AG20443 (cell line): ENCODE measurements at places on chromosomes 4 and X.
A peak's percentile ranks its signal among the peaks of the same experiment; 100 is the strongest.

- no peak for DNase-seq
Observed at GRCh38 chr4:5368426-5368825, 317.1 kb downstream of the STK32B start.

- DNase-seq = no peak
Observed at GRCh38 chr4:71944956-71945355, 86.8 kb upstream of the NPFFR2 start.

GRCh38 chr4:88725986-88726385 lies 28.4 kb upstream of the NAP1L5 start:
- DNase-seq = no peak

DNA sequence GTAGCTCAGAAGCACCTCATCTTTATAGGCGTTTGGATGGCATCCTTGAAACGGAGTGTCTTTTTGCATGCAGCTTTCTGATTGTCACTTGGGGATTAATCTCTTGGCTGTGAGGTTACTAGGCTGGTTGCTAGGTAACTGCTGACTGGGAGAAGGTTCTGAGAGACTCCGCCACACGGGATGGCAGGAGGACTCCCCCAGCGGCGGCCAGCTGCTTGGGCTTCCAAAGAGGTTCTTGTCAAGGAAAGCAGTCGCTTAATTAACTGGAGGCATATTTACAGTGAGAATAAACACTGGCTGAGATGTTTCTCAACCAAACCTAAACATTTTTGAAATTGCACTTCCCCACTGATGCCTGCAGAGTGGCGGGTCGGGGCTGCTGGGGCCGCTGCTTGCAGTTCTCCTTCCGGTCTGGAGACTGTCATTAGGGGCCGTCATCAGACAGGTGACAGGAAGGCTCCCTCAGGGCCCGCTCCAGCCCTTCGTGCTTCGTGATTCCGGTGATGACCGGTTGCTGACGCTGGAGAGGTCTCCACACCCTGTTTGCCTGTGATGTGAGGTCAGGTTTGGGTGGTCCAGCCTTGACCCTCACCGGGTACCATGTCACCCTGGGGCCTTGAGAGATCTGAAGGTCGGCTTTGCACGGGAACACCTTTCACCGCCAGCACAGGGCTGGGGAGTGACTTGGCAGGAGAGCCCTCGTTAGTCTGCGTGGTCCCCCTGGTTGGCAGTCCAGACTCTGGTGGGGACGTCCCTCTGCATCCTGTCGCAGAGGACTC lies 9.1 kb downstream of the NSG1 start:
- DNase-seq = no peak

DNA sequence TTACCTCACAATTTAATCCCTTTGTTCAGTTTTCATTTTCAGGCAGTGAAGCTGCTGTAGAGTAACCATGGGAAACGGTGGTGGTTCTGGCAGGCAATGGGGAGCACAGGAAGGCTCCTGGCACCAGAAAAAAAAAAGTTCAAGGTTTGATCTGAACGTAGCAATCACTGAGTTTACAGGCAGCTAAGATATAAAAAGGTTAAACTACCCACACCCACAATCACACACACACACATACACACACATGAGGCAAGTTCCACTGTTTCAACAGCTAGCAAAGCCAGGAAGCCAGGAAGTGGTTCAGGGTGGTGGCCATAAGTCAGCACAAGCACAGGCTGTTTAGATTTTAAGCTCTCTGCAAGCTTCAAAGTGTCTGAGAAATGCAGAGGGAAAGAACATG lies at the start of gene SULT1B1:
Gene SULT1B1, minus strand, starts transcription at position 166 of the 400 bp plus-strand sequence. CDS start 5,403 bp downstream, outside the sequence.
- peak; percentile 11 for DNase-seq

GRCh38 chr4:183860731-183861130 lies 44.4 kb upstream of the STOX2 start:
- DNase-seq = no peak

GRCh38 chr4:57023104-57023503 lies 44.4 kb downstream of the POLR2B start:
- DNase-seq = peak; percentile 65

DNA sequence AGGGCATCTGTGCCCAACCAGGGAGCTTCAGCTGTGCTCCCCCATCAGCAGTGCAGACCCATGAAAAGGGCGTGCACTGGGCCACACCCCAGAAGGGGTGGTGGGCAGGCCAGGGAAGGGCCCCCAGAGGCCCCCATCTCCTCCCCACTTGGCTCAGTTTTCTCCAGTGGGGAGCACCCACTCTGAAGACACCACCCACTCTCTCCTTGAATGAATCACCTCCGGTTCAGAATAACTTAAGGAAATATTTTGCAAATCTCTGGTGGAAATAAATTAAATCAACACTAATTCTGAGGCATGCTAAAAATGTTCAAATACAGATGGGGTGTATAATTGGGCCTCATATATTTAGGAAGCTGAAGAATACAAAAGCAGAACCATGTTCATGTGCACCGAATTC lies 41.3 kb upstream of the PPP2R2C start:
- DNase-seq = no peak

- no peak for DNase-seq
Observed at GRCh38 chrX:109578916-109579315, 42.3 kb downstream of the NXT2 start.

GRCh38 chr4:165826166-165826565 lies 46.9 kb upstream of the TLL1 start:
- no peak for DNase-seq

DNA sequence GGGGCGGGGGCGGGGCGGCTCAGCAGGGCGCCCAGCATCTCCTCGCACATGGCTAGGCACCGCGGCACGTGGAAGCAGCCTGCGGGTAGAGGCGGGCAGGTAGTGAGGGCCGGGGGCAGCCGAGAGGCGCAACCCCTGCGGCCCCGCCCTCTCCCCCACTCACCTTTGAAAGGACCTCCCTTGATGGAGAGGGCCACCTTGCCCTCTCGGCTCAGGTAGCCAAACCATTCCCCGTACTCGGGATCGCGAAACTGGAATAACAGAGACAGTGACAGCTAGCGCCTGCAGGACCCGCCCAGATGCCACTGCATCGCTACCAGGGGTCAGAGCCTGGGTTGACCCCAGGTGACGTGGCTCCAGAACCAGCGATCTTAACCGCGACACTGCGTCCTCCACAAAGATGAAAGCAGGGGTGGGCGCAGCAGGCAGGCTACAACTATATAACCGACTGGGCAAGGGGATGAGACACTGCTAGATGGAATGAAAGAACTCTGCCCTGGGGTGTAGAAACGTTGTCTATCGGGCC lies 552 bp upstream of the NAA10 start:
- DNase-seq = no peak

- DNase-seq = no peak
Observed at GRCh38 chr4:158934996-158935669, 166.3 kb downstream of the FNIP2 start.

GRCh38 chr4:172573899-172574298 lies 594.7 kb upstream of the GALNT7 start:
- DNase-seq = no peak

GRCh38 chr4:118587116-118587831 lies 97.9 kb upstream of the METTL14 start:
- DNase-seq = no peak

- peak; percentile 53 for DNase-seq
Observed at GRCh38 chr4:154626793-154627484, 14.5 kb upstream of the FGG start.

GRCh38 chr4:182808673-182809416 lies 108.3 kb downstream of the DCTD start:
- peak; percentile 65 for DNase-seq

- no peak for DNase-seq
Observed at GRCh38 chrX:150779385-150779784, 86.2 kb downstream of the MTMR1 start.

GRCh38 chrX:48823053-48823452 lies 3.3 kb upstream of the ERAS start:
- DNase-seq = no peak

DNA sequence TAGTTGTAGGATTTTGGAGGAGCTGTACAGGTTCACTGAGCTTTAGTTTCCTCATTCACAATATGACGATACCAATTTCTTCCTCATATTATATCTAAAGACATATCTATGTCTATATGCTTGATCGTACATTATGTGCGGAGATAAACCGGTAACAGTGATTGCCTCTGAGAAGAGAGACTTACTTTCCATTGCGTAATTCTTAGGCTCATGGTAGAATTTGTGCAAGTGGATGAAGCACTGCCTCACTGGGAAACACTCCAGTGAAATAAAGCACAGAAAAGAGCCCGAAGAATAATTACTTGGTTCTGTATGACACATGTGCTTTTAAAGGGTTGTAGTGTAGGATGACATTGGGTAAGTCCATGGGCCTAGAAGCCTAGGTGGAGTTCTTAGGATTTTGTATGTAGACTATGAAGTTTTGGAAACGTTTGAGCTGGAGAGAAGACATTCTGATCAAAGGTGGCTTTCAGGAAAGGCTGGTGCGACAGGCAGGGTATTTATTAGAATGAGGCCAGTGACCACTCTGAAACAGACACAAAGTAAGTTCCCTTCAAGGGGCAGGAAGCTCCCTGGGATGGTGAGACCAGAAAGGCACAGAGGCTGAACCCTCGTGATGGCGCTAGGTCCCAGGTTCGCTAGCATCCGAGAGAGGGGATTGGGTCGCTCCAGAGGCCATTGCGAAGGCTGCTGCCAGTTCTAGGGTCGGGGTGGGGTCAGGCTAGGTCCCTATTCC lies 649 bp upstream of the VBP1 start:
- DNase-seq = no peak

DNA sequence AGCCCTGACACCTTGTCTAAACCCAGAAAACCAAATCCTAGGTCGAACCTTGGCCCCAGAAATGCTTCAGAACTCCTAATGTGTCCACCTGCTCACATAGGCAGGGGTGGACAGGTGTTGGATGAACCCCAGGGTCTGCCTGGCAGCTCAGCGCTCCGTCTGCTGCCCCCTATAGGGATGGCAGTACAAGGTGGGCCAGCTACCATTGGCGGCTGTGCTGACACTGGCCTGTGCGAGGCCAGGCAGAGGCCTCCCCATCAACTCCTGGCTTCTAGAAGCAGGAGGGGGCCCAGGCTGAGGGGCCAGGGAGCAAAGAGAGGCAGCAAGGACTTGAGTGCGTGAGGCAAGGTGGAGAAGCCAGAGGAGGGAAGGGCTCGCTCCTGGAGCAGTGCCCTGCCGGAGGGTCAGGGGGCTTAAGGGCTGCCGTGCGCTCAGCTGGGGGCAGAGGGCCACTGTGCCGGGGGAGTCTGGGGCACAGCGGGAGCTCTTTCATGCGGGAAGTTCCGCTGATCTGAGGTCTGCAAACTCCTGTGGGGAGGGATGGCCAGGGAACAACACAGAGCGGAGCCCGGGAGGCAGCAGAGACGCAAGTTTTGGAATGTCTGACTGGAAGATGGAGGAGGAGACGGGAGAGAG lies 20.6 kb downstream of the CCNQ start:
- no peak for DNase-seq

DNA sequence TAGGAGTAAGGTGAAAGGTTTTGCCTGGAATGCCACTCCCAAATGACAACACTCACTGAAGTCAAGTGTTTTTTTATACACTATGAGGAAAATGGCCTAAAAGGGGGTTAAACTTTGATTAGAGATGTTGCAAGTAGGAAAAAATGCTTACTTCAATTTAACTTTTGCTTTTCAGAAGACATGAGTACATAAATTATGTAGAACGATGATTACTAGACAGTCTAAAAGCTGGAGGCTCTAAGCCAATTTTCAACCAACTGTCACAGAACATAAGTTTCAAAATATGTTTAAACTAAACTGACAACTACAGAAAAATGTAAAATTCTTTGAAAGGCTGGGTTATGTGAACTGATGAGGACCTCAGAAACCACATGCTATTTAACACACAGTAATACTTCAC lies 83.4 kb downstream of the SHISA3 start:
- no peak for DNase-seq

DNA sequence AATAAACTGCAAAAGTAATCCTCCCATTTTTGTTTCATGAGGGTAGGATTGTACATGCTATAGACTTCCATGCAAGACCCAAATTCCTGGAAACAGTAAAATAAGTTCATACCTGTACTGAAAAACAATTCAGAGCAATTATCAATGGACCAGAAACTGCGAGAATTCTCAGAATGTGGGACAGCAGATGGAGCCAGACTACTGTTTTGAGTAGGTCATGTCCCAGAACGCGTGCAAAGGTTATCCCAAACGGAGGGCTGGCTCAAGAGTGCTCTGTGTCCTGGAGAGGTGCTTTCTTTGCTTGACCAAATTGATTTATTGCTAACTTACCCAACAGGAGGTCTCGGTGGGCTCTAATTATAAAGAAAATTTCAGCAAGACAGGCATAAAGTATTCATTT lies 1.7 kb upstream of the MAGEH1 start:
- DNase-seq = peak; percentile 4

DNA sequence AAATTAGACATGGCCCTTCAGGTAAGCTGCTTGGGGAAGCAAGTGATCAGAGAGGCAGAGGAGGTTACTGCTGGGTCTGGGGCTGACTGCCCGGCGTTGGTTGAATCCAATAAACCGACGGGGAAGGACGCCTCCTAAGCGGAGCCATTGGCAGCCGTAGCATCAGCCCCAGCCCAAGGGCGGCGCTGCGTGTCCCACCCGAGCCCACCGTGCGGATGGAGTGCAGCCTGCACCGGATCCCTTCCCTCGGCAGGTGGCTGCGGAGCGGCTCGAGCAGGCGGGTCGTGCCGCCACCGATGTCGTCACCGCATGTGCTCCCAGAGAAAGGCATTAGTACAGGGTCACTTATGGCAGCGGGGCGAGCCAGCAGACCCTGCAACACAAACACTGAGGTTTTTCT lies 82.1 kb downstream of the ALPK1 start:
- DNase-seq = no peak

GRCh38 chr4:113146876-113147358 lies 97.5 kb downstream of the ANK2 start:
- DNase-seq = peak; percentile 31

DNA sequence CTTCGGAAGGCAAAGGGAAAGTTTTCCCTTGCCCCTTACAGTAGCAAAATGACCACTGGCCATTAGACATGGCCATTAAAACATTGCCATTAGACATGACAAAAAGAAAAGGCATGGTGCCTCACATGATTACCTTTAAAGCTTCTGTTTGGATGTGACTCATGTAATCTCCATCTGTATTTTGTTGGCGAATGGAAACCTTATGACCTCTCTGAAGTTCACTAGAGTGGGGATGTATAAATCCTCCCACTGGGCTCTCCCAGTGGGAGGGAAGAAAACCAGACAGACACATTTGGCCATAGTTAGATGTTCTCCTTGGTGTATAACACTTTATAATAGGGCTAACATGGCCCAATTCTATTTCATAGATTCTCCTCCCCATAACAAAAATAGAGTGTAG lies 152.6 kb downstream of the MAGEB17 start:
- DNase-seq = no peak

DNA sequence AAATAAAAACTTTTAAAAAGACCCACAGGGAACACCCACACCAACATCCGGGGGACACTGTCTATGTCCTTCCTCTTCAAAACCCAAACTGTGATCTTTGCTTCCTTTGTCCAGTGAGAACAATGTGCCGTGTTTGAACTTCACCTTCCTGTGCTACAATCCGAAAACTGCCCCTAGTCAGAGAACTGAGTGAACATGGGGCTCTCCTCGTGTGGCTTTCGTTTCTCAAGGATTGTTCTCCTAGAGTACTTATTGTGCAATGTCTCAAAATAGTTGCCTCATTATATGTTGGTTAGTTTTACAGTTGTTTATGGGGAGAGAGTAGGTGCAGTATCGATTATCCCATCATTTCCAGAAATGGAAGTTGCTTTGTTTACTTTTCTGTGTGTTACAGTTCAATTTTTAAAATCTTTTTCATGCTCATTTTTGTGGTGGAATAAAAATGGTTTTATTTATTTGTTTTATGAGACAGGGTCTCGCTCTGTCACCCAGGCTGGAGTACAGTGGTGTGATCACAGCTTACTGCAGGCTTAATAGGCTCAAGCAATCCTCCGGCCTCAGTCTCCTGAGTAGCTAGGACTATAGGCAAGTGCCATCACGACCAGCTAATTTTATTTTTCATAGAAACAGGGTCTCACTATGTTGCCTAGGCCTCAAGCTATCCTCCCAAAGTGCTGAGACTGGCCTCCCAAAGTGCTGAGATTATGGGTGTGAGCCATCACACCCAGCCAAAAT lies 29.9 kb downstream of the RBMX start:
- peak; percentile 14 for DNase-seq
